ENCODE measurements at places on chromosomes 5 and 9.

- no peak for DNase-seq
Observed at GRCh38 chr9:77820293-77820954, 172.3 kb upstream of the GNA14 start.

GRCh38 chr5:163586531-163586956, 81.1 kb downstream of the MAT2B start:
- no peak for DNase-seq

DNA sequence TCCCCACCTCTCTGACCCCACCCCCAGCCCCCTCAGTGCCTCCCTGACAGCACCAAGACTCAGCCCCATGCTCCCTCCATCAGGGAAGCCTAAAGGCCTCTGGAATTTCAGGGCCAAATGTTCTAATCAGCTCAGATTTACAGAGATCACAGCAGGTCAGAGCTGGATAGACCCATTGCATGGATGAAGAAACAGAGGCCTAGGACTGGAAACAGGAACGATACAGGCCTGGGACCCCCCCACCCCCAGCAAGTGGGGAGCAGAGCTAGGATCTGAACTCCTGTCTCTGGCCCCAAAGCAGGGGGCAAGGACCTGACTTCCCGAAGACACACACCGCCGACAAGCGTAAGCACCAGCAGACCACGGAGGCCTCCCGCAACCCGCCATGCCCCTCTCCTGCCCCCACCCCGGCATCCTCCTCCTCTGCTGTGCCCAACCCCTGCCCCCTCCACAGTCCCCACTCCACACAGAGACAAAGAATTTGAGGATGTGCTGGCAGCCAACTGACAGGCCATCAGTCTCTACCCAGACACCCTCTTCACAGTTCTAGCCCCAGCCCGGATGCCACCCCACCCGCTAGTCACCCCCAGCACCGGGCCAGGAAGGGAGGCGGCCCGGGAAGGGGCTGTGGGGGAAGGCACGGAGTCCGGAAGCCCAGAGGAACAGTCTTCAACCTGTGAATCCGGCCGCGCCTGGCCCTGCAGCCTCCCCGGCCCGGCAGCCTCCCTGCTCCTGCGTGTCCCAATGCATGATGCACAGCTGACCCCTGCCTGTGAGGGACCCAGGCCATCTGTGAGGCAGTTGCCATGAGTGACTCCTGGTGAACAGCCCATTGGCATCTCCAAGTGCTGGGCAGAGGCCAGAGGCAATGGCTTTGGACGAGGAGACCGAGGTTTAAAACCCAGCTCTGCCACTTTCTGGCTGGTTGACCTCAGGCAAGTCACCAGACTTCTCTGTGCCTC, 31.3 kb downstream of the NDUFA8 start:
- DNase-seq = no peak

DNA sequence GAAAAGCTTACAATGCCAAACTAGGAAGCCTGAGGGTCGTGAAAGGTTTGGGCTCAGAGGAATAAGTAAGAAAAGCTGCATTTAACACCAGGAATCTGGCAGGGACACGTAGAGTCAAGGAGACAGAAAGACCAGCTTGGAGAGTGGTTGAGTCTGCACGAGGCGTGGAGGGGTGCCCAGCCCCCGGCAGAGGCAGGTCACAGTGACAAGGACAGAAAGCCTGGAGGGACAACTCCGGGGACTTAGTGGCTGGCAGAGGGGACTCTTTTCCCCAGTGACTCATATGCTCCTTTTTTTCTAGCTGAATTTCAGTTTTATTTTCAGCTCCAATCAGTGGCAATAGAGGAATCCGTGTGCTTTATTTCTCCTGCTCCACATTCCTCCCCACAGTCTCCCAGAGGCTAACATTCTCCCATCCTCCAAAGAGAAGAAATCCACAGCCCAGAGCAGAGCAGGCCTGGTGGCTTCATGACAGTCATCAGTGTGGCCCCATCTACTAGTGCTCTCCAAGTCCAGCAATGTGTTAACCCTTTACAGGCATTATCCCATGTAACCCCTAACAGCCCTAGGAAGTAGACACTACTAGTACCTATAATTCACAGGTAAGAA, 80.7 kb downstream of the KCNIP1 start:
- no peak for DNase-seq

- DNase-seq = no peak
Observed at GRCh38 chr9:109640580-109641371, 139.2 kb upstream of the PALM2AKAP2 start.

DNA sequence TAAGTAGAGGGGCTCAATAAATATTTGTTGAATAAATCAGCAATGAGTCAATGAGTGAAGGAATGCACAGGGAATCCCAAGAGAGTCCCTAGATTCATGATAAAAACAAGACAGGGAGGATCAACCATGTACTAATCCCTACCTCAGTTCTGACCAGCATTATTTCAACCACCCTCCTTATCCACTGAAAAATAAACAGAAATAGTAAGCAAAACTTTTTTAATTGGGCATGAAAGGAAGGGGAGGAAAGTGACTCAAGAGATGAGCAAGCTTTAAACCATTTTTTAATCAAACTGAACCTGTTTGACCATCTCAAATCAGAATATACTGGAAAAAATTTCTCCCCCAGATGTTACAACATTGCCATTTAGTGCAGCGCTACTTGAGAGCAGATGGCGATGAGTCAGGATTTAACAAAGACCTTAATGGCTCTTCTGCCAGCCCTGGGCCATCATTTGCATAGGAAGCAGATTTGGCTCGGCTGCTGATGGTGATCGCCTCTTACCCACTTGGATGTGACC, 194.8 kb upstream of the SLC30A5 start:
- DNase-seq = no peak

- DNase-seq = no peak
Observed at GRCh38 chr9:92947268-92948037, at the start of gene FGD3. TSS of gene FGD3 (plus strand) at chr9:92947523. CDS start at chr9:92976257, 28,734 bp downstream.

GRCh38 chr5:181200816-181201215, 4.2 kb downstream of the TRIM7 start:
- no peak for DNase-seq

- no peak for DNase-seq
Observed at GRCh38 chr9:726005-726404, 115.5 kb upstream of the DMRT1 start.

- no peak for DNase-seq
Observed at GRCh38 chr9:33106372-33106771, 29.9 kb upstream of the SMU1 start.

DNA sequence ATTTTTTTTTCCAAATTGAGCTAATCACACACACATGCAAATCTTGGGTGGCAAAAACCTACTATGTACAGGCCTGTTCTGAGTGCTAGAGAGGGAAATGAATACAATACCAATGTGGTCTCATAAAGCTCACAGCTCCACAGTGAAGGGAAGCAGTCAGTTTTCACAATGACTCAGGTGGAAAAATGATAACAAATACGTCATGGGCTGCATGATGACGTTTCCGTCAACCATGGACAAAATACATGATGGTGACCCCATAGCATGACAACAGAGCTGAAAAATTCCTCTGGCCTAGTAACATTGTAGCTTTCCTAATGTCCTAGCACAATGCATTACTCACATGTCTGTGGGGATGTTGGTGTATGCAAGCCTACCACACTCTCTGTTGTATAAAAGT, 252.5 kb downstream of the TRIM32 start:
- no peak for DNase-seq

- DNase-seq = no peak
Observed at GRCh38 chr5:73637565-73637964, 11.6 kb downstream of the ARHGEF28 start.

- no peak for DNase-seq
Observed at GRCh38 chr9:89442981-89443814, 54.7 kb downstream of the SEMA4D start.

DNA sequence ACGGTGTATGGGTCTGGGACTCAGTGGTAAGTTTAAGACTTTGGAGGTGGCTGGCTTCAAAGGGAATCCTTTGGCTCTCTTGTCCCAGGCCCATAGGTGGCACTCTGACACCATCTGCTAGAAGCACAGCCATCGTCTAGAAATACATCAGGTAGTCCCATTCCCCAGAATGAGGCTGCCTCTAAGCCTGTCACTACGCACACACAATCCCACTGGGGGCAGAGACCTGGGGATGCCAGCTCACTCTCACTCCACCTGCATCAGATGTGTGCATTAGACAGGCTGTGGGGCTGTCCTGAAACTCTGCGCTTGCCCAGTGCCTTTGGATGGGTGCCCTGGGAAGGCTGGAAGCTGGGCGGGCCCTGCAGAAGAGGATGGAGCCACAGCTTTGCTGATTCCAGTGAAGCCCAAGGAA, 127.5 kb upstream of the PANK3 start:
- DNase-seq = no peak

- no peak for DNase-seq
Observed at GRCh38 chr9:136354592-136355085, 8.9 kb downstream of the DNLZ start.

- DNase-seq = no peak
Observed at GRCh38 chr5:169408171-169408570, 107.2 kb upstream of the SLIT3 start.

DNA sequence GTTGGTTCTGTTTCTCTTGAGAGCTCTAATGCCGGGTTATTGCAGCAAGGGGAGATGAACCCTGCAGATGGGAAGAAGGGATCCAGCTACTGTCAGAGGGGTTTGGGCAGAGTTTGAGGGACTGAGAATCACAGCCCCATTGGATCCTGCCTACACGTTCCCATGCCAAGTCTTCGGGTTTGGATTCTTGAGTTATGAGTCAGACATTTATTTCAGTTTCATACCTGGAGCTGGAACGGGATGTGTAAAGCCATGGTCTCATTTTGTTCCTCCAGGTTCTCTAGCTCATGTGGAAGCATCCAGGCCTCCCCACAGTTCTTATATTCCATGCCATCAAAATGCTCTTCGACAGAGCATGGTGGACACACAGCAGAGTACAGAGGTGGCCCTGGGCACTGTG, 275.4 kb upstream of the IRX4 start:
- DNase-seq = no peak

DNA sequence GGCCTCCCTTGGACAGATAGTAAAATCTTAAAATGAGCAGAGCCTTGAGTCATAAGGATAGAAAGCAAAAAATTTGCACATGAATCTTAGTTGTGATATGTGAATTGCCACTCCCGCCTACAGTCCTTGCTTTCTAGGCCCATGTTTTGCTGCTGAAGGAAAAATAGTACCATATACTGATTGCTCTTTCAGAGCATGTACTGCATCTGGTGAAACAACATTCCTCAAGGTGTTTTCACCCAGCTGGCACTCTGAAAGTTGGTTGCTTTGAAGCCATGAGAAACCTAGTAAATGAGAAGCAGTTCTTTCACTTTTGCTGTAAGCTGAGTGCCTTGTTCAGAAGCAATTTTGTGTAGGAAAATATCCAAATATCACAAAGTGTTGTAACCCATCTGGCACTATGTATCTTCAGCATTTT, 10.3 kb downstream of the CDC37L1 start:
- no peak for DNase-seq

DNA sequence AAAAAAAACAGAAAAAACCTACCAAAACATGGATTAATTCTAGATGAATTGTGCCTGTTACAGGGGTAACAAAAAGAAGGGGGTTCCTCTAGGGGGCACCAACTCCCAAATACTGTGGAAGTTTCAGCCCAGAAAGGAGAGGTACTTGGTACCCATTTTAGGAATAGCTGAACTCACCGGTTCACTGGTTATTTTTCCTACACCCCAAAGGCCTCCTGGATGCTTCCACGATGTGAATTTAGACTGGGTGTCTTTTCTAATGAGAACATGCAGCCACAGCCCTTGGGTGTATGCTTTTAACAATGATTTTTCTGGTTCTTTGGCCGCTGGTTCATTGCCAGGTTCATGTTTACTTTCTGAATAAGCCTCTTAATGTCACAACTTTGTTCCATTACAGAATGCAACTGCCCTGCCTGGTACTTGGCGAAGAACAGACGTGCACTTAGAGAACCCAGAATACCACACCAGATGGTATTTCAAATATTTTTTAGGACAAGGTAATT, 46.7 kb downstream of the GARNL3 start:
- DNase-seq = peak; percentile 17

GRCh38 chr5:100903039-100903887, at the start of gene ST8SIA4:
TSS of gene ST8SIA4 (minus strand) at chr5:100903282. CDS start at chr5:100902955, 327 bp downstream.
- peak; percentile 82 for DNase-seq

- no peak for DNase-seq
Observed at GRCh38 chr5:149294872-149295829, 23.5 kb downstream of the AFAP1L1 start.

- DNase-seq = no peak
Observed at GRCh38 chr5:80101993-80102392, 66.8 kb downstream of the THBS4 start.

- no peak for DNase-seq
Observed at GRCh38 chr5:55039843-55040242, 15.8 kb downstream of the GZMK start.

DNA sequence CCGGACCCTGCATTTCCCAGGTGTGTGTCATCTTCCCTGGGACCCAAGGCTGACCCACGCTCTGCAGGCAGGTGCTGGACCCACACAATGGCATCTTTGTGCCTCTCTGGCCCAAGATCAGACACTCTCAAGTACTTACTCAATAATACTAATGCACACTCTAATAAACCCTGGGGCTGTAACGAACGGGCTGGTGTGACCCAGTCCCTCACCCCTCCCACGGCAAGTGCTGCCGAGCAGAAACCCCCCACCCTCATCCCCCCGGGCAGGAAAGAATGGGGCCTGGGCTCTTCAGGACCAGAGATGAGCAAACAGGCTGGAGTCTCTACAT, 1.1 kb upstream of the OBP2B start:
- DNase-seq = no peak

DNA sequence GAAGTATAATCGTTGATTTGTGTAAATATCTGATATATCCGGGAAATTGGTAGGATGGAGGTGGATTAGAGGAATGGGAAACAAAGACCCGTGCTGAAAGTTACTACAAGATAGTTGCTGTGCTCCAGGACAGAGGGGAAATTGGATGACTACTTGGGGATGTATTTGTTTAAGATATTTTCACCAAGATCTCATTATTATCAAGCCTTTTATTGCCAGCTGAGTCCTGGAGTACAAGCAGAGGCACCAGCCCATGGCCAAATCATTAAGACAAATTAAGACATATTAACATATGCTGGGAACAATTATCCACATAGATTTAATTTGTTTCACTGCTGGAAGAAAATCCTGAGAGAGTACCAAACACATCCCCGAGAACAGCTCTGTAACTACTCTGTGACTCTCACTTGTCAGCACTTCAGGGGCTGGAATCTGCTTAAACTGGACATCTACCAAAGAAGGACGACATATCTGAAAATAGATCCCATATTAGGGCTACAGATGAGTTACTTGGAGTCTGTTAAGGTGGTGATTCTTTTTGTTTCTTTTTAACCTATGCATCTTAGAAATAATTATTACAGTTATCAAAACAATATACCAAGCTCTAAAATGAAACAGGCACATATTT, 68.2 kb downstream of the SLC1A1 start:
- no peak for DNase-seq

- no peak for DNase-seq
Observed at GRCh38 chr5:119309326-119309725, 46.5 kb upstream of the TNFAIP8 start.

- no peak for DNase-seq
Observed at GRCh38 chr9:95129476-95130291, 187.8 kb downstream of the FANCC start.

GRCh38 chr9:36787709-36788108, 215.0 kb downstream of the MELK start:
- no peak for DNase-seq
